Stimulated activated memory B cell treated with anti-CD40 and anti-IgM and Interleukin-4, amounts not matched to agents 10 μg/mL and 1 μg/mL and 100 μg/mL, for 72 hours (primary cell): ENCODE measurements at places on chromosomes 4 and X.

- no peak for ATAC-seq
These were observed 68.9 kb upstream of the TRAM1L1 start for GRCh38 chr4:117154251-117154650.

DNA sequence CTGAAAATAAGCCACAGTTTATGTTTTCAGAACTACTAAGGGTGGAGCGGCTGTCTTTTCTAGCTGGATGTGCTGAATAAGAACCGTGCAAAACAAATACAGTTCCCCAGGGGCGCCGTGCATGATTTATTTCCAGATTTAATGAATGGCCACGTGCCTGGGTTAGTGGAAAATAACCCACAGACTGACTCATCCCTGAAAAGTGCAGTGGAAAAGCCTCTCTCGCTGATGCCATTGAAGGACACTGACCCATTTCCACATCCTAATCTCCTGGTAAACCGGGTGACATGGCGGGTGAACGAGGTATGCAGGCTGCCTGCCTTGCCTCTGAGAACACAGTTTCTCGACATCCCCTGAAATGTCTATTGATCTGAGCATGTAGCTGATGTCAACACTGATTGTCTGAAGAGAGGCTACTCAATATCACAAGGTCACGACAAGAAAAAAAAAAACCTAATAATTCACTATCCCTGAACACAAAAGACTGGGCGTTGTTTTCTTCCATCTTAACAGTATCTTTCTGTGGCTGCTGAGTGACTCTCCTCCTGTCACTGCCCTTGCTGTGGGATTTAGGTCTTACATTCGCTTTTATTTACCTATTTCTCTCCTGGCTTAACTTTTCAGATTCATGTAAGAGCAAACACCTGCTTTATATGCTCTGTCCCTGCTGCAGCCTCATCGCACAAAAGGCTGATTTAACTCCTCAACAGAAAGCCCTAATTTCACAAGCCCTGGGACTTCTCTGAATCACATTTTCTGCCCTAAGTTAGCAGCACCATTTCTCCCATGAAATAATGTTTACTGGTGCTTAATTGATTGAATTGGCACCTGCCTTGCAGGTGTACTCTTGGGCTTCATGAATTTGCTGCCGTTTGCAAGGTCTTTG, 76.9 kb upstream of the SCOC start:
- ATAC-seq, result no peak

GRCh38 chr4:94668724-94669123, 89.0 kb upstream of the BMPR1B start:
- ATAC-seq, result no peak

DNA sequence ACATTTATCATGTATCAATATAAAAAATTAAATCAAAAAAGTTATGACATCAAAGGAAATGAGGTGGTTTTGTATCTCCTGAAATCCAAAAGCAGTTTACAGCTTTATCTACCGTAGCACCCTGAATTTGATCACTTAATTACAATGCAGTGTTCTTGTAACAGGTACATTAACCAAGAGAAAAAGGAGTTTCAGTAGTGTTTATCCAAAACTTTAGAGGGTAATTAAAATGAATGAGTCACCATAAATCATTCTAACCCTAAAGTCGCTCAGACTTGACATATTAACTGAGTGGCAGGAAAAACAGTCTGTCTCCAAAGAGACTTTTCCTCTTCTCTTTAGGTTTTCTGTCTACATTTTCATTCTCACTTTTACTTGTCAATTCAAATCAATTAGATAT, 907.6 kb upstream of the EPHA5 start:
- no peak for ATAC-seq
